Activated CD4-positive, alpha-beta T cell treated with anti-CD3 and anti-CD28 coated beads, Interleukin-2, amount 10 ng/mL, durations not matched to agents 24 days and 14 days (primary cell): ENCODE measurements at places on chromosomes 3 and 15.
A peak's percentile ranks its signal among the peaks of the same experiment; 100 is the strongest.

DNA sequence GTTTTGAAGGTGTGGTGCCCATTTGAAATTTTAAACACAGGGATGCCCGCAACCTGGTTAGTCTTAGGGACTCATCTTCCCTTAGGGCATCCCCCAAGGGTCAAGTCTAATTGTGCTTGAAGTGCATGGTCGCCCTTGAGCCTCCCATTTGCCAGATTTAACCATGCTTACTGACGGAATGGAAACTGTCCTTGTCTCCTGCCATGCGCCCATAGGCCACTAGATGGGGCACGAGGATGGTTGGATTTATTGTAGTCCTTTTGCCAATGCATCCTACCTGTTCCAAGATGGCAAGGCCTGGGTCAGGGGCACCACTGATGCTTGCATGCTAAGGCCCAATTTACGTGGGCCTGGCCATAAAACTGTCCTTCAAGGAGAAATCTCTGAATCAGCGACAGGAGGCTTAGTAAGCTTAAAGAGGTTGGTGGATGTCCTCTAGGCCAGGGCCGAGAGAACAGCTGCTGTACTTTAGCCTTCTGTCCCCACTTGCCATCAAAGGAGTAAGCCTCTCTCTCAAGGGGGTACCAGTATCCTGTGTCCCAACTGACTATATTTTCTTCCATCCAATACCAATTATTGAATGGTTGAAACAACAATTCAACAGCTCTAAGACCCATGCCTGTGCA is 355.4 kb downstream of the OTOL1 start:
- DNase-seq: peak; percentile 79
- no peak overlapping the region for H3K27ac ChIP-seq
- H3K4me1 ChIP-seq: no peaks in the 10 kb centered on the region
- no peaks in the 10 kb centered on the region for H3K27me3 ChIP-seq
- H3K4me3 ChIP-seq: no peak overlapping the region

DNA sequence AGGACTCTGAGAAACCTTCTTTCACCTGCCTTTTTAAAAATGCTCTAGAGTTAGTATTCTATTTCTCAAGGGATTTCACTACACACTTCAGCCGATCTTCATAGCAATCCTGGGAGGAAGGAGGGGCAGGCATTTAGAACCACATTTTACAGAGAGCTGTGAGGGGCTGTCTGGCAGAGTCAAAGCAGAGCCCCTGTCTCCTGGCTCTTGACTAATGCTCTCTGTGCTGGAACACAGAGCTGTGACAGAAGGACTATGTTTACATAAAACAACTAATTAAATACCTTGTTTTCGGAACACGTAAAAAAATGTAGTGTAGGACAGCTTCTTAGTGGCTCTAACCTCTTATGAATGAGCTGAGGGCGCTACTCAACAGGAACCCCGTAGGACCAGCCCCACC is 7.6 kb upstream of the SPTBN5 start:
- H3K27ac ChIP-seq: no peak overlapping the region
- DNase-seq: no peak
- H3K36me3 ChIP-seq: peaks cover 31% of the 10 kb centered on the region
- H3K4me3 ChIP-seq: no peak overlapping the region

DNA sequence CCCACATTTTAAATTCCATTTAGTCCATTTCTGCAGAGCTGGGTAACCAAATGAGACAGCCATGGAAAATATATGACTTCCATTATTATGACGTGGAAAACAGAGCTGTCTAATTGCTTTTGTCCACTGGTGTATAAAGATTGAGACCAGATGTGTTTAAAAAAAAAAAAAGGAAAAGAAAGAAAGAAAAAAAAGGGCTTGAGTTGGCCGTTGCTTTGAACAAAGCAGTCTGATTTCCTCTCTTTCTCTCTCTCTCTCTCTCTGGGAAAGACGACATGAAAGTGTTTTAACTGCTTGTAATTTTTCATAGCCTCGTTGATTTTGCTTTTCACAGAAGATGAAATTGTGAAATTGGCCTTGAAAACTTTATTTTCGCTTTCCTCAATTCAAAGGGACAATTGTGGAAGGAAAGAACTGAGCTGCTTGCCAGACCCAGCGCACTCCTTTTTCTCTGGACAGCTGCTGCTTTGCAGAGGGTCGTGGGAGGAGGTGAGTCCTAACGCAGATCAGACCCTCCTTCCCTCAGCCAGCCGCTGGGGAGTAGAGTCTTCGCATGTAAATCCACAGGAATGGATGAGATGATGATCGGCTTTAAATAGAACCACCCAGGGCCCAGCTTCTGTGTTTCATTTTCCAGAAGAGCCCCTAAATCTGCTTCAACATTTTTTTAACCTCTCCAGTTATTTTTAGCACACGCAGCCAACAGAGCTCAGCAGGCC is 42.8 kb upstream of the UBE2E1 start:
- no peaks in the 10 kb centered on the region for H3K36me3 ChIP-seq
- no peak overlapping the region for H3K4me3 ChIP-seq
- H3K27ac ChIP-seq: no peak overlapping the region
- no peaks in the 10 kb centered on the region for H3K27me3 ChIP-seq

DNA sequence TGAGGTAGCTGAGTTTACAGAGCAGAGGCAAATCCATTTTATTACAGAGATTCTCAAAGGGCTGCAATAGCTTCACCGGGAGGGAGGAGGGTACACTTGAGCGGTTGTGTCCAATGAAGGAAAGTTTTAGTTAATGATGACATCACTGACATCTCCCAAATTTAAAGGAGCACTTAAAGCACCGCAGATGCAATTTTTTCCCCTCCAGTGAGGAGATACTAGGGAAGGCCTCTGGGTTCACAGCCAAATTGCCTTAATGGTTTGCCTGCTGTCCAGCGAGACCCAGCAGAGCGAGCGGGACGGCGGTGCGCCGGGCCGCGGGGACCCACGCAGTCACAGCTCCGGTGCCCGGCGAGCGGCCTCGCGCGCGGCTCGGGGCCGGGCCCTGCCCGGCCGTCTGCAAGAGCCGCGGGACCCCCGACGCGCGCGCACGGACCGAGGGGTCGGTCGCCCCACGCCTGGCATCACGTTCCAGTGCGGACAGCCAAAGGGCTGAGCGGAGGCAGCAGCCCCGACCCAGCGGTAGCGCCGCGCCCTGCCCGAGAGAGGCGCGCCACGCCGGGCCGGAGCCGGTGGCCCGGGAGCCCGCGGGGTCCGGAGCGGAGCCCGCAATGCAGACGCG is 160.5 kb upstream of the CHRNA7 start:
- H3K4me1 ChIP-seq: peaks cover 10% of the 10 kb centered on the region
- H3K4me3 ChIP-seq: peak overlapping the region; percentile 71
- H3K36me3 ChIP-seq: peaks cover 3% of the 10 kb centered on the region
- DNase-seq: no peak
- peak overlapping the region; percentile 17 for H3K27ac ChIP-seq

DNA sequence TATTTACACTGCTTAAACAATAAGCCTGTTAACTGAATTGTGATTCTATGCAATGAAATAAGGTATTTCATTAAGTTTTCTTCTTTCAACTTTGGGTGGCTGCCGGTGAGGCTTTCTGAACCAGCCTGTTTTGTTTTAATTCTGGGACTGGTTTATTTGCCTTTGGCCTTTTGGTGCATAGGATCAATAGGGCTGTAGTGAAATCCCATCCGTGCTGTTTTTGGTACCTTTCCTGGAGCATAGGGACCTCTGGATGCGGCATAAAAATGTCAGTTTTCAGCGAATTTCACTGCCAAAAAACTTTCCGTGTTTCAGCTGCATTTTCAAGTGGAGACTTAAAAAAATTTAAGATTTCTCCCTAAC is 514 bp downstream of the PLS1 start:
- H3K27me3 ChIP-seq: no peaks in the 10 kb centered on the region
- H3K4me3 ChIP-seq: peak overlapping the region; percentile 99
- peaks cover 15% of the 10 kb centered on the region for H3K4me1 ChIP-seq
- H3K27ac ChIP-seq: peak overlapping the region; percentile 87
- peaks cover 3% of the 10 kb centered on the region for H3K36me3 ChIP-seq

GRCh38 chr3:60746043-60746638 is 505.1 kb downstream of the FHIT start:
- H3K4me1 ChIP-seq: peaks cover 2% of the 10 kb centered on the region
- H3K27ac ChIP-seq: no peak overlapping the region
- H3K27me3 ChIP-seq: no peaks in the 10 kb centered on the region
- DNase-seq: no peak
- no peaks in the 10 kb centered on the region for H3K36me3 ChIP-seq

- no peak overlapping the region for H3K27ac ChIP-seq
- no peaks in the 10 kb centered on the region for H3K36me3 ChIP-seq
- peaks cover 24% of the 10 kb centered on the region for H3K27me3 ChIP-seq
- no peak for DNase-seq
- peaks cover 10% of the 10 kb centered on the region for H3K4me1 ChIP-seq
These were observed 10.9 kb upstream of the CRYBG3 start for GRCh38 chr3:97810779-97811390.

DNA sequence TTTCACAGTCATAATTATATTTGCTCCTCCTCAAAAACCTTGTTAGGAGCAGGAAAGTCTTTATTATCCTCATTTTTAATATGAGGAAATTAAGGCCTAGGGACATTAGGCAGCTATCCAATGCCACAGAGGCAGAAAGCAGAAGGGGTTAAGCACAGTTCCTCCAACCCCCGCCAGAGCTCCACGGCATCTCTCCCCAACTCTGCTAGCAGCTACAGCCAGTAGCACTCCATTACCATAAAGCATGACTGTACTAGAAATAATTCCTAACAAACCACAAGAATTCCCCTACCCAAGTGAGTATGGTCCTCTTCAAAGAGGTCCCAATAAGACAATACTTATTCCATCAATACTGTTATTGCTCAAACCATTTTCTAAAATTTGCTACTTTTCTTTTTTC is 9.8 kb downstream of the HEG1 start:
- no peak overlapping the region for H3K4me3 ChIP-seq
- H3K27ac ChIP-seq: no peak overlapping the region
- DNase-seq: no peak
- peaks cover 23% of the 10 kb centered on the region for H3K4me1 ChIP-seq

DNA sequence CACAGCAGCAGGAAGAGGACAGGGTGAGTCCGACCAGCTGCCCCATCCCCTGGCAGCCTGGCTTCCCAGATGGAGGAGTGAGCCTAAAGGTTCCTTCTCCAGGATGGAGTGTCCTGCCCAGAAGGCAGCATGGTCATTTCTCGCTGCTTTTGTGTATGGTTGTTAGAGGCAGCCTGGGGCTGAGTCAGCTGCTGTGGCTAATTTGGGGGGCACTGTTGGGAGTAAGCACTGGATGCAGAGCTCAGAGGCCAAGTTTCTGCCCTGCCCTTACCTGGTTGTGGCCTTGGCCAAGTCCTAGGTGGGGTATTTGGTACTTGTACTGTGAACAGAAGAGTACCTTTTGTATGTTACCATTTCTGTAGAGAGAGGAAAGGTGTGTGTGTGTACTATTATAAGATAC is 78.6 kb downstream of the ADAMTS7 start:
- no peak overlapping the region for H3K27ac ChIP-seq
- H3K4me1 ChIP-seq: peaks cover 7% of the 10 kb centered on the region
- no peak for DNase-seq
- peaks cover 9% of the 10 kb centered on the region for H3K27me3 ChIP-seq
- H3K36me3 ChIP-seq: no peaks in the 10 kb centered on the region

GRCh38 chr3:179687967-179688535 is 35.2 kb downstream of the USP13 start:
- peaks cover 3% of the 10 kb centered on the region for H3K36me3 ChIP-seq
- H3K4me1 ChIP-seq: peaks cover 2% of the 10 kb centered on the region
- no peak overlapping the region for H3K27ac ChIP-seq
- no peaks in the 10 kb centered on the region for H3K27me3 ChIP-seq
- no peak for DNase-seq

DNA sequence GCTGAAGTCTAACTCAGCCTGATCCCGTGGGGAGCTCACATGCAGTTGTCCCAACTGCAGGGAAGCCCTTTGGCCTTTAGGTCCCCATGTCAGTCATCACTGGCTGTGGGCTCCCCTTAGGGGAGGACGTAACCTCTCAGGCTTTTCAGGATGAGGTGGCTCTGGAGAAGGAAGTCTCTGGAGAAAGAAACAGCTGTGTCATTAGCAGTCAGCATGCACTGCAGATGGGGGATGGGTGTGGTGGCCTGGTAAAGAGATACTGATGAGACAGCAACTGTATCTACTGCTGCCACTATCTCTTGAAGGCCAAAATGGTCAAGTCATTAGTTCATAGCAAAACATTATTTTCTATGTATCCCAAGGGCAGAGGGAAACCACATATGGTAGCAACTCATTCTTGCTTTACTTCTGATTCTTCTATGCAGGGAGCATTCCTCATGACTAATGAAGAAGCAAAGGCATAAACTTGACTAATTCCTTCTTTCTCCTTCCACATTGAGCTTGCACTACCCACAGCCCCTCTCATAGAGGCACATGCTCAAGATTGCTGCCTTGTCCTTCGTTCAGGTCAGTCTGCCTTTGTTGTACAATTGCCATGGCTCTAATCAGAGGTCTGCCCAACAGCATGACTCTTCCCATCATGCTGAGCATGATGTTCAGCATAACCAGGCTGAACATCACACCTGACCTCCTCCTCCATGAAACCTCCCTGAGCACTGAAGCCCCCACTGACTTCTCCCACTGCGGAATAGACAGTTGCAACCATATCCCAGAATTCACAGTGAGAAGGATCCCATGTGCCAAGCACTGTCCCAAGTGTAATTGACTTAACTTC is 47.8 kb upstream of the TMEM158 start:
- no peak overlapping the region for H3K27ac ChIP-seq
- no peaks in the 10 kb centered on the region for H3K4me1 ChIP-seq
- H3K27me3 ChIP-seq: peaks cover 20% of the 10 kb centered on the region
- H3K4me3 ChIP-seq: no peak overlapping the region
- no peak for DNase-seq
